Right renal pelvis (tissue), 4 donors: ENCODE measurements at places on chromosomes 3 and 15. TPM values are rescaled to one million over a fixed set of nuclear protein-coding genes. Genes with fewer than 3 reads are reported as not detected.

Gene ARL14
- polyA plus RNA-seq = 0.31 TPM

Gene IL12A
- 1.5 TPM for polyA plus RNA-seq

Gene DAPK2
- polyA plus RNA-seq = 4.9 TPM

Gene ZNF710
- polyA plus RNA-seq = 20.3 TPM

Gene ROPN1
- polyA plus RNA-seq = not detected

Gene KLHL40
- polyA plus RNA-seq = not detected

Gene CBLB
- polyA plus RNA-seq = 52.1 TPM

Gene LDHAL6B
- 0.13 TPM for polyA plus RNA-seq
